ENCODE measurements at places on chromosomes 4 and X. TPM values are rescaled to one million over a fixed set of nuclear protein-coding genes. Genes with fewer than 3 reads are reported as not detected.

The EOLA2 gene
- total RNA-seq = 51.7 TPM

The TCP11X2 gene
- total RNA-seq = not detected

The MID2 gene
- 2.9 TPM for total RNA-seq

The CSAG2 gene
- total RNA-seq = not detected

The FAM149A gene
- total RNA-seq = 0.23 TPM

The SOWAHB gene
- total RNA-seq = not detected

The CORIN gene
- not detected for total RNA-seq

The RIBC1 gene
- total RNA-seq = 0.68 TPM

The GSX2 gene
- total RNA-seq = not detected

The CXorf65 gene
- total RNA-seq = 21.1 TPM

The FANCB gene
- total RNA-seq = 13.0 TPM

The TBL1X gene
- total RNA-seq = 30.0 TPM

The GNRHR gene
- total RNA-seq = not detected

The PHEX gene
- total RNA-seq = 0.18 TPM

The SMR3B gene
- not detected for total RNA-seq

The JCHAIN gene
- total RNA-seq = not detected

The ATG4A gene
- total RNA-seq = 10.0 TPM

The IL2 gene
- total RNA-seq = 0.75 TPM

The ATP8A1 gene
- total RNA-seq = 22.1 TPM

The GPRIN3 gene
- 42.3 TPM for total RNA-seq

The RAI2 gene
- total RNA-seq = not detected

The GPRASP2 gene
- total RNA-seq = 0.25 TPM

The TBX22 gene
- total RNA-seq = not detected

The GUCY1B1 gene
- total RNA-seq = 0.20 TPM

The H2BW2 gene
- total RNA-seq = not detected

The MAGEB10 gene
- total RNA-seq = not detected

The HDX gene
- 2.6 TPM for total RNA-seq

The TRIM60 gene
- total RNA-seq = not detected
